ENCODE measurements at places on chromosomes 7 and 10. TPM values are rescaled to one million over a fixed set of nuclear protein-coding genes. Genes with fewer than 3 reads are reported as not detected.

- no peak for DNase-seq
Measured at GRCh38 chr10:63700631-63701156, 179.5 kb downstream of the REEP3 start.

DNA sequence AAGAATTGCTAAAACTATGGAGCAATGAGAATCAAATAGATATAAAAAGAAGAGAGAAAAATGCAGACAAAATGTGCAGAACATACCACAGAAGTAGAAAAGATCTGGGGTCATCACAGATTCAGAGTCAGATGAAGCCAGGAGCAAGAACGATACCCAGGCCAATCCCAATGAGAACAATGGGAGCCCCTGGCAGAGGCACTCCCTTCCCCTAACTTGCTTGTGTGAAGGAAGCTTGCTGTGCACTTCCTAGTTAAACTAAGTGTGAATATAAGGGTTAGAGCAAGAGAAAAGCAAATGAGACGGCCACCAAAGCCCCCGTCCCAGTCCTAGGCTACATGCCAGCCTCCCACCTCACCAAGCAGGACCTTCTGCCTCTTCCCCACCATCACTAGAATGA is 12.7 kb downstream of the PARP12 start:
- DNase-seq = no peak

DNA sequence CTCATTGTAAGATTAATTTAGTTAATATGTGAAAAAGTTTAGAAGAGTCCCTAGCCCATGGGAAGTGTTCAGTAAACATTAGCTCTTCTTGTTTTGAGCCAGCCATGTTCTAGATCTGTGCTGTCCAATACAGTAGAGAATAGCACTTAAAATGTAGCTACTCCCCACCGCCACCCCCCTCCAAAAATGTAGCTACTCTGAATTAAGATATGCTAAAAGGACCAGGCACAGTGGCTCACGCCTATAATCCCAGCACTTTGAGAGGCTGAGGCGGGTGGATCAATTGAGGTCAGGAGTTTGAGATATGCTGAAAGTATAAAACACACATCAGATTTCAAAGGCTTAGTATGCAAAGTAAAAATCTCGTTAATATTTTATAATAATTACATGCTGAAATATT is 47.3 kb upstream of the MXI1 start:
- DNase-seq = no peak

DNA sequence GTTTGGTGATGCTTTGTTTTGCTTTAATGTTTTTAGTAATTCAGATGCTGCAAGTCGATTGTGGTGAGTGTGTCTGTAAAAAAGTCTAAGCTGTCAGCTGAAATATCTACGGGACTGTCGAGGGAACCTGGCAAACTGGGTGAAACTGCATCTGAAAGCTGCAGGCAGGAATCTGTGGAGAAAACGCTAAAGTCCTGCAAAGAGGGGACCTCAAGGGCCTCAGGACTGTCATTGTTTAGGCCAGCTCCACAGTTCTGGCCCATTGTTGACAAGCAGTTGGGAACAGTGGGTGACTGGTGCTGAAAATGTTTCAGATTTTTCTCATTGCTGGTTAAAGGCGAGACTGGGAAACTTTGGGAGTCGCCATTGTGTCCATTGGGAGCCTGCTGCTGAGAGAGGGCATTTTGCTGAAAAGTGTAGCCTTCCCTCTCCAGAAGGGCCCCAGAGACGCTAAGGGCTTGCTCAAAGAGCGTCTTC is 1.8 kb downstream of the HOXA2 start:
- no peak for DNase-seq

- no peak for DNase-seq
Measured at GRCh38 chr10:70669015-70669414, 3.3 kb upstream of the ADAMTS14 start.

- no peak for DNase-seq
Measured at GRCh38 chr7:144407266-144407931, 3.9 kb upstream of the NOBOX start.

DNA sequence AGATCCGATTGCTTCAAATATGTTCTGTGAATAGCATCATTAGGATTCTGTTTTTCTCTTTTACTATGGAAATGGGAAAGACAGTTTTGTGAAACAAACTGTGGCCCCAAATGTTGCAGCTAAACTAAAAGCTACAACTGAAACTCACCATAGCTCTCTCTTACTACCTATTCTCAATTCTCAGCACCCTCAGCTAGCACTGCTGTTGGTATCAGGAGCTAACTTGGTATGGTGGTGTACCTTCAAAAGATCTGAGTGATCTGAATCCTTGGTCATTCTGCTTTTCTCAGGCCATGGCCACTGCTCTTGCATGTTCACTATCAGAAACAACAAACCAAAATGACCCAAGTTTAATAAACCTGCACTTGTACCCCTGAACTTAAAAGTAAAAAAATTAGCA is 1208.0 kb downstream of the SORCS1 start:
- DNase-seq = no peak

DNA sequence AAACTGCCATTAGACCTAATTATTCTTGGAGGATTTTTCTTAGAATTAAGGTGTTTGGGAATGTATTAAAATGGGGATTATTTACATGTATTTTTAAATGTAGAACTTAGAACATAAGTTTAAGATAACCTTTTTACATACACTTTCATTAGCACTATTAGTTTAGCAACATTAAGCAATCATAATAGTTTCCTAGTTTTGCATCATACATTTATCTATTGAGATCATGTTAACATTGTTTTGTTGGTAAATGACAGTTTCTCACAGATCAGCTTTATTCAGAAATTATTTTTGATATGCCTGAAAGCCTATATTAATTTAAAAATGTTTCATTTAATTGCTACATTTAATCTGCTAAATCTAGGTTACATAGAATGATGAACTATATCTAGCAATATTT is 189.7 kb upstream of the PPP1R3A start:
- DNase-seq = no peak

- DNase-seq = peak; percentile 81
Measured at GRCh38 chr7:100675581-100676350, 2.2 kb downstream of the GNB2 start.

DNA sequence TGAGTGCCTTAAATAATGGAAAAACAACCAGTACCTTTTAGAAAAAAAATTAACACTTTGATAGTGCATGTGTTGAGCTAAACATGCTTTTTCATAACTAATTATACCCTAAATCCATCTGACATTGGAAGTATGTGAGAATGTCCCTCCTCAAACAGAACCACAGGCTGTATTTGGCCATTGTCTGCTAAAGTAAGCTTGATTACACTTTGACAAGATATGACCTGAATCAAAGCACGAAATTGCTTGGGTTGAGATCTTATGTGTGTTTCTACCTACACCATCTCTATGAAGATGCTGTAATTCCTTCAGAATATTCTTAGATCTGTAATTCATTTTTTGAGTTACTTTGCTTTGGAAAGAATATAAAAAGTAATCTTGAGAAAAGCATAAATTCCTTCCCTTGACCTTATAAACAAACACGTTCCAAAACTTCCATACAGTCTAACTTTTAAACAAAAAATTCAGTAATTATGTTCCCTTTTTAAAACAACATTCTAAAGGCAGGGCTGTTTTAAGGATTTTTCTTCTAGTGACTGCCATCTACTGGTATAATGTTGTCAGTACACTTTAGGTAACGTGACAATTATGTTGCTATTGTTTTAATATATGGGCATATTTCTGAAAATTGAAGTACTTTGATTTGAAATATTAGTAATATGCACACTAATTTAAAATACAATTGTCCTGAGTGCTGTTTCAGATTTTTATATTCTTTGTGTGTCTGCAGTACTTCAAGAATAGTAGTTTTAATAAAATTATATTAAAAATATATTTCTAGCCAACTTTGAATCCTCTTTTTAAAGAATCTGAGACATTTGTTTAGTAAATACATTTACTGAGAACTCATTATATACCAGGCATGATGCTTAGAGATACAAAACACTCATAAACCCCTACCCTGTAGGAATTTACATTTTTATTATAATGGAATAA is 20.9 kb downstream of the CD36 start:
- peak; percentile 74 for DNase-seq

DNA sequence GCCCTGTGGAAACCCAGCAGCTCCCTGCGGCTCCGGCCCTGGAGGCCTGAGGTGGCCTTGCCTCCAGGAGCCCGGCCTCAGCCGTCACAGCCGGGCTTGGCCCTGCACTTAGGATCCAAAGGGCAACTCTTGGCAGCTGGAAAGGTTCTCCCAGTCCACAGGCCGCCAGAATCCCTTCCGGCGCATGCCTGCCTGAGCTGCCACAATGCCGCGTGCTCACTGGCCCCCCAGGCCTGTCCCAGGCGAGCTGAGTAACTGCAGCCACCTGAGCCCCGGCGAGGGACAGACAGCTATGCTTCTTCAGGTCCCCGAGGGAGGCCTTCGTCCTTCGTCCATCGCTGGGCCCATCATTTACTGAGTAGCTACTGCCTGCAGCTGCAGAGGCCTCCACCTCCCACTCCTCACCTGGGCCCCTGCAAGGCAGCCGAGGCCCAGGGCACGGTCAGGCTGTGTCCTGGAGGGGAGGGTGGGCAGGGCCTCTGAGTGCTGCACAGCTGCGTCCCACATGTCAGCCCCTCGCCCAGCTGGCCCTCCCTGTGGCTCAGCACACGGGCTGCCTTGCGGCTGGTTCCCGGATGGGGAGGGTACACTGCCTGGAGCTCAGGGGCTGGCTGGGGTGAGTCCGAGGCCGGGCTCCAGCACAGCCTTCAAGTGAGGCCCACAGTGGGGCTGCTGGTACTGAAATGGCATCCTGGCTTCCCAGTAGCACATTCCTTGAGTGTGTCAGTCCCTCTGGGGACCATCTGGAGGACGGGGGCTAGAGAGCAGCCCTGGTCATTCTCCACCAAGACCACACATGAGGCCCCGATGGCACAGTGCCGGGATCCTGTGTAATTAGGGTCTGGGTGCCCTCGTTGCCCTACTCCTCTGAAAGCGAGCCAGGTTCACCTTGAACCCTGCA is 172.5 kb downstream of the ELFN1 start:
- no peak for DNase-seq

DNA sequence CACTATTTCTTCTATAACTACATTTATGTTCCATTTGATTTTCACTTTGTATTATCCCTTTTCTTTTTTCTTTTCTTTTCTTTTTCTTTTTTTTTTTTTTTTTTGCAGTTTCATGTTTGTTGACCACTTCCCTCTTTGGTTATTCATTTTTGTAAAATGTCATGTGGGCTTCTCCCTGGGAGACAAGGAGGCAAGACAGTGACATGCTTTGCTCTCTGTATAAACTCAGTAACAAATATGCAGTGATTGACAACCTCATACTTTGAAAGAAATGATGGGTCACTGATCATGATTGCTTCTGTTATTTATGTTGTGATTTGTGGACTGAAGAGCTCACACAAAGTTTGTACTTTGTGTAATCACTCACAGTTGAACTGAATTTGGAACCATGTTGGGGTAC is 90.2 kb upstream of the ABI1 start:
- no peak for DNase-seq

DNA sequence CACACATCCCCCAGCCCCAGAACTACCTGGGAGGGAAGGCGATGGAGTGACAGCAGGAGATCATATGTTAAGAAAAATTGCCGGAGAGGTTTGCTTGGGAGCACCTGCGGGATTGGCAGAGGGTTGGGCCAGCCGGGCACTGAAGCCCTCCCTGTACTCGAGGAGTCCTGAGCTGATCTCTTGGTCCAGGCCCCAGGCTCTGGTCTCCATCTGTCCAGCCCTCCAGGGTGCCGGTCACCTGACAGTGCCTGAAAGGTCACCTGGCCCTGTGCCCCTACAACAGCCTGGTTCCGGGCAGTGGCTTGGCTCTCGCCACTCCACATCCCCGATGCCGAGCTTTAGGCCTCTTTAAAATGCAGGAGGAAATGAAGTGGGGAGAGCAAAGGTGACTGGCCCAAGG is 47.3 kb upstream of the PCBD1 start:
- no peak for DNase-seq

DNA sequence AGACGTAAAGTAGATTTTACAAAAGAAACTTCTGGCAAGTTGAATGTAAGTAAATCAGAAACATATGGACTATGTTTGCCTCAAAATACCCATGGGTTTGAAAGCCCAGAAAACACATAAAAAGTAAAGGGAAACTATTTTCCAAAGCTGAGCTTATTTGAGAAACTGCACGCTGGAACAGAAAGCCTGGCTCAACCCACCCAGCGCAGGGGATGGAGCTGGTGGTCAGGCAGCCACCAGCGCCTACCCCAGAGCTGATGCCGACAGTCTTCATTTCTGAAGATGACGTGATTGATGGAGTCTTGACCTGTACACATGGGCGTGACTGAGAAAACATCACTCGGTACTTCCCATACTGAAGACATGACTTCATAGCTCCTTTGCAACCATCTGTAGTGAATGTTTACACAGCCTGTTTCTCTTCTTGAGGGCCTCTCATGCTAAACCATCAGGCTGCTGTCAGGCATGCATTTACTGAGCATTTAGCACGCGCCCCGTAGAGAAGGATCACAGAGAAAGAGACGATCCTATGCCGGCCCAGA is 232.6 kb upstream of the AUTS2 start:
- no peak for DNase-seq

DNA sequence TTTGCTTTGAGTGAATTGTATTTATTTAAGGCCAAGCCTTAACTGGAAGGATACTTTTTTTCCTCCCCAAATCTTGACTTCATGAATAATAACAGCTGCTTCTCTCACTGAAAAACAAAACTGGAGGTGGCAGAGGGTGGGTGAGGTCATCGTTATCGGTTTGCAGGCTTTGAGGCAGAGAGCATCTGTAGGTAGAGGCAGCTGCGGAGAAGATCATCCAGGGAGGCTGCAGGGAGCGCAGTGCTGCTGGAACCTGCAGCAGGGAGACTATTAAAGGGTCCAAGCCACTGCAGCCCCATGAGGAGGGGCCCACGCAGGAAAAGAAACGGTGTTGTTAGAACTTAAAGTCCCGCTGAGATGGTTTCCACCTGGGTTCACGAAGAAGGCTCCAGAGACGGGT is 112.1 kb upstream of the SDK1 start:
- DNase-seq = no peak

Gene INMT
- 0.54 TPM for total RNA-seq

Gene CALY
- not detected for total RNA-seq

Gene TRIM73
- total RNA-seq = 21.5 TPM

Gene KLLN
- total RNA-seq = 2.2 TPM

Gene KCND2
- under 0.01 TPM for total RNA-seq

Gene CTNNA3
- total RNA-seq = under 0.01 TPM

Measured in hematopoietic multipotent progenitor cell (in vitro differentiated cells).